ENCODE measurements at places on chromosomes 3 and 15.
A peak's percentile ranks its signal among the peaks of the same experiment; 100 is the strongest.

- peak; percentile 89 for DNase-seq
Measured at GRCh38 chr3:12891985-12892839, 50.8 kb upstream of the RPL32 start.

DNA sequence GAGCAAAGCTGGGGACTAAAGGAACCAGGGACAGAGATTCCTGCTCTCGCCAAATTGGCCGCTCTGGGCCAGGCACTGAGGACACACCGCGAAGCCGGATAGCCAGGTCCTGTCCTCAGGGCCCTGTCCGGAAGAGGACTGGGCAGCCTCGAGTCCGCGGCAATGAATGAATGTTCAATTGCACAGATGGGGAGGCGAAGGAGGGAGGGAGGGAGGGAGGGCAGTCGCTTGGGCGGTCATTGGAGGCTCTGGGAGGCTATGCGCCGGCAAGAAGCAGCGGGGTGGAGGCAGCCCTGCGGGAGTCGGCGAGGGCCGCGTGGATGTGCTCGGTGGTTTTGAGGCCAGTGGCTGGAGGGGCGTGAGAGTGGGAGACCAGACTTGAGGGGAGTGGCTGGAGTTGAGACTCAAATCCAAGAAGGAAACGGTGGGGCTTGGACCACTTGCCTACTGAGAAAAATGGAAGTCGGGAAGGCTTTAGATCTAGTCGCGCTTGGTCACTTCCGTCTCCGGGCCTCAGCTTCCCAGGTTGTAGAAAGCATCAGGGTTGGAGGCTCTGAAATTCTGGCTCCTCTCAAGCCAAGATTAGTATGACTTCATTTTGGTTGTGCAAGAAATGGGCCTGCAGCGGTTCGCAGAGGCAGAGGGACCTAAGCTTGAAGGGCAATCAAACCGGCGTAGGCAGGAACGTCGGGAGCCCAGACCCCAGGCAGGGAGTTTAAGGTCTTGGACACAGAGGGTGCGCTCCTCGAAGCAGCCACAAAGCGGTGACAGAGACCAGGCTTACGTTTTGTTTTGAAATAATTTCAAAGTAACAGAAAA, 21.1 kb upstream of the PLXND1 start:
- peak; percentile 65 for DNase-seq

- DNase-seq, result no peak
Measured at GRCh38 chr15:94674296-94674695, 442.9 kb downstream of the MCTP2 start.

- peak; percentile 86 for DNase-seq
Measured at GRCh38 chr15:30001602-30002001, 81.2 kb upstream of the GOLGA8J start.

DNA sequence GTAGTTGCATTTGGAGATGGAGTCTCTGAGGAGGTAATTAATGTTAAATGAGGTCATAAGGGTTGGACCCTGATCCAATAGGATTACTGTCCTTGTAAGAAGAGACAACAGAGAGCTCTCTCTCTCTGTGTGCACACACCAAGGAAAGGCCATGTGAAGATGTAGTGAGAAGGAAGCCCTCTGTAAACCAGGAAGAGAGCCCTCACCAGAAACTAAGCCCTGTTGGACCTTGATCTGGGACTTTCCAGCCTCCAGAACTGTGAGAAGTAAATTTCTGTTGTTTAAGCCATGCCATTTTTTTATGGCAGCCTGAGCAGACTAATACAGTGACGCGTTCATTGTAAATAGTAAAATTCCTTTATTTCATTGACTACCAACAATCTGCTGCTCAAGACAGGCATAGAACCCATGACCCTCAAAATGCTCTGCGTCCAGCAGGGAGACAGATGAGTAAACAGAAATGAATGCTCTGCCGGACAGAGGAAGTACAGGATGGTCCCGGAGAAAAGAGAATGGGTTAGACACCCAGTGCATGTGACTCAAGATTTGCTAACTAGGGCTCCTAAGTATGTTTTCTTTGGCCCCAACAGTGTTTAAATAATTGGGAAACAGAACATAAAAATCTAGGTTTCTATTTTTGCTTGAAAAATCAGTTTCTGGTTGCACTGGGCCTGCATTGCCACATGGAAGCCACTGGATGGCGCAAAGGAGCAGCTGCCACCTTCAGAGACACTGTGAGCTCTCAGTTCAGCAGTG, 37.9 kb upstream of the TNFAIP8L3 start:
- no peak for DNase-seq

- DNase-seq, result no peak
Measured at GRCh38 chr3:148075771-148076716, 621.7 kb upstream of the AGTR1 start.

- DNase-seq, result no peak
Measured at GRCh38 chr3:192915722-192916121, 1.9 kb downstream of the MB21D2 start.

DNA sequence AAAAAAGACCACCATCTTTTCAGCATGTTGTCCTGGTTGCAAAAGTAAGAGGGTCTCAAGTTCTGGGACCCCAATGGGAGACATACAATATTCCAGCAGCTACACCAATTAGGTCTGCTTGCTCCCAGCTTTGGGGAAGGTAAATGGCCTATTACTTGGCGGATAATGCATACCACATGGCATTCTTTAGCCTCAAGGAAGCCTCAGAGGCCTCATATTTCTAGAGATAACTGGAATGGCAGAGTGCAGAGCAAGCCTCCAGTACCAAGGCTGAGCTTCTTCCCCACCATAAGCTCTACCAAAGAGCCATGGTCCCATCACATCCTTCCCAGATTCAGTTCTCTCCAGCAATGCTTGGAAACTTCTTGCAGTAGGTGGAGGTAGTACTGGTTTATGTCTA, 493.8 kb downstream of the SHQ1 start:
- DNase-seq, result no peak

Measured in spinal cord (tissue), 10 donors.